Activated T-cell treated with anti-CD3 and anti-CD28 coated beads, Interleukin-2, amount 50 U/mL, for 4 hours (primary cell): ENCODE measurements at places on chromosomes 5 and 9. TPM values are rescaled to one million over a fixed set of nuclear protein-coding genes. Genes with fewer than 3 reads are reported as not detected.

Gene DMRT3
- total RNA-seq: not detected

Gene TOR4A
- total RNA-seq: 4.0 TPM

Gene SMIM32
- not detected for total RNA-seq

DNA sequence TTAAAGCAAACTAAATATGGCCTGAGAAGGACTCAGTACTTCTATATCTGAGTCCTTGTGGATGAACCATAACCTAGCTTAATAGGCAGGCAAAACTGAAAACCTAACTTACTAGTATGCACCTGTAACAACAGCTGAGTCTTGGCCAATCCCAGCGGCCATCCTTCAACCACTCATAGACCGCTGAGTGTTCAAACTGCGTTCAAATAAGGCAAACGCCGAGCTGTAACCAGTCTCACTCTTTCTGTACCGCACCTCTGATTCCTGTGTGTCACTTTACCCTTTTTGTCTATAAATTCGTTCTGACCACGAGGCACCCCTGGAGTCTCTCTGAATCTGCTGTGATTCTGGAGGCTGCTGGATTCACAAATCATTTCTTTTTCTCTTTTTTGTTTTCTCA lies 170.5 kb downstream of the COL23A1 start:
- no peak for DNase-seq

- no peak for DNase-seq
These were observed 280.6 kb upstream of the PIK3R1 start for GRCh38 chr5:67934976-67935375.

- DNase-seq: peak; percentile 30
These were observed 594 bp downstream of the FAM120A start for GRCh38 chr9:93451849-93452709.

- no peak for DNase-seq
These were observed 151.0 kb upstream of the SLC24A2 start for GRCh38 chr9:19939734-19940278.

GRCh38 chr5:109668237-109668636 lies 21.5 kb upstream of the MAN2A1 start:
- DNase-seq: no peak

DNA sequence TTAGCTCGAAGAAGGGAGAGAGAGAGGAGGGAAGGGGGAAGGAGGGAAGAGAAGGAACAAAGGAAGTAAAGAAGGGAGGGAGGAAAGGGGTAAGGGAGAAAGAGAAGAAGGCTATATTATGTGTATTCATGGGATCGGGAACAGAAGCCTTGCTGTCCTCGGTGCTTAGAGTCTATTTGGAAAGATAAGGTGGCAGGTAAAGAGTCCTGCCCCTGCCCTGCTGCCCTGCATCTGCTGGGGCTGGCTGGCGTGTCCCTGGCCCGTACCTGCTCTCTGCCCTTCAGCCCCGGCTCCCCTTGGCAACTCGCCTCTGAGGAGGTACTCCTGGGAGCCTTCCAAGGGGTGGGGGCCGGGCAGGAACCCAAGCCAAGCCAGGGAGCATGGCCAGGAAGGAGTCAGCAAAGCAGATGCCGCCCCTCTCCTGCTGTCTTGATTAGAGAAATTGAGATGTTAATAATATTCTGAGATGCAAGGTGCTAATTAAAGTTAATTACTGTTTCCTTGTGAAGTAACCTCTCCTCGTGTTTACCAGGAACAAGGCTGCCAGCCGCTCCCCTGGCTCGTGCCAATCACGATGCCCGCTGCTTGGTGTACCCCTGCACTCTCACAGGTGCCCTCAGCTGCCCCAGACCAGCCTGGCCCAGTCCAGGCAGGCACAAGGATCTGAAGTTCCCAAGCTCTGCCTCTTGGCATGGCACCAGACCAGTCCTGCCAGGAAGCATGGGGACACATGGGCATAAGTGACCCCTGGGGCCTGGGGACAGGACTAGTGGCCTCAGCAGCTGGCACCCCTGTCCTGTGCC lies 36.6 kb downstream of the PCDH1 start:
- DNase-seq: no peak

DNA sequence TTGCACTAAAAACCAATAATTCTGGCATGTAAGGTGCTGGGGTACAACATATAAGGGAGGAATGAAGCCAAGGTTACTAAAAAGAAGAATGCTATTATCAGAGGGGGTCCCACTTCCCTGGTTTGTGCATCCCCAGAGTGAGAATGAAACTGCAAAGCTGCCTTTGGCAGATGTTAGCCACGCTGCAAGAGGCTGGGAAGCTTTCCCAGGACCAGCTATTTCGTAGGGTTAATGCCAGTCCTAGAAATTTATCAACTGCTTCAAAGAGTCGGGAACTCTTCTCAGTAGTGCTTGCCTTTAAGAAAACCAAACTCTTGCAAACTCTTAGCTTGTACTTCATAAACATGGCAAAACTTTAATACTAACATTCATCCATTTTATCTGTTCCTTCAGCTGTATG lies 87.5 kb upstream of the NR5A1 start:
- DNase-seq: no peak

- DNase-seq: no peak
These were observed 39.4 kb downstream of the UBE2QL1 start for GRCh38 chr5:6488021-6488420.

DNA sequence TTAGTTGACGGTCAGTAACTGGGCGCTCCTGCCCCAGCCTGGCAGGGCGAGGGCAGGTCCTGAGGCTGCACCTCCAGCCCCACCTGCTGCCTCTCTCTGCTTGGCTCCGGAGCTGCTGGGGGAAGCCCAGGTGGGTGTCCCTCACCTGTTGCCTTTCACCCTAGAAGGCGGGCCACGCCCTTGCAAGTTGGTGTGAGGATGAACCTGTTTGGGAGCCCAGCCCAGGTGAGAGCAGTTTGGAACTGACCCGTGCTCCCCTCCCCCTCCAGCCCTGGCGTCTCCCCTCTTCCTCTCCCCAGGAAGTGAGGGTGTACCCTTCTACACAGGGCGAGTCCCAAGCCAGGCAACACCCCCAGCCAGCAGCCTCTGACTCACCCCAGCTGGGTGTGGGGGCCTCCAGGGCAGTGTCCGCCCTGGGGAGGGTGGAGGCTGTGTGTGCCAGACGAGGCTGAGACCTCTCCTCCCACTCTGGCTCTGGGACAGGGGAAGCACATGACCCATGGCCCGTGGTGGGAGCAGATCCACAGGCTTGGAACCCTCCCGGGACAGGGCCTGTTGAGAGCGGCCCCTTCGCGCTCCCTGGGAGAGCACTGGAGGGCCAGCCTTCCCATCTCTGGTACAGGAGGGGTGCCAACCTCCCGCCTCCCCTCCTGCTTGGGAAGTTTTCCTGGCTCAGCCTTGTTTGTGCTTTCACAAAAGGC lies 10.4 kb downstream of the LRRC8A start:
- no peak for DNase-seq

- peak; percentile 71 for DNase-seq
These were observed 11.1 kb upstream of the ARAP3 start for GRCh38 chr5:141692919-141693725.

GRCh38 chr5:10118150-10118549 lies 131.5 kb downstream of the ATPSCKMT start:
- DNase-seq: no peak
